ENCODE measurements at places on chromosomes 1 and 21.

- DNase-seq: peak; percentile 24
These were observed 127.3 kb upstream of the ADGRL4 start for GRCh38 chr1:79133774-79134364.

- DNase-seq: no peak
These were observed 43.1 kb upstream of the SGIP1 start for GRCh38 chr1:66490816-66491215.

DNA sequence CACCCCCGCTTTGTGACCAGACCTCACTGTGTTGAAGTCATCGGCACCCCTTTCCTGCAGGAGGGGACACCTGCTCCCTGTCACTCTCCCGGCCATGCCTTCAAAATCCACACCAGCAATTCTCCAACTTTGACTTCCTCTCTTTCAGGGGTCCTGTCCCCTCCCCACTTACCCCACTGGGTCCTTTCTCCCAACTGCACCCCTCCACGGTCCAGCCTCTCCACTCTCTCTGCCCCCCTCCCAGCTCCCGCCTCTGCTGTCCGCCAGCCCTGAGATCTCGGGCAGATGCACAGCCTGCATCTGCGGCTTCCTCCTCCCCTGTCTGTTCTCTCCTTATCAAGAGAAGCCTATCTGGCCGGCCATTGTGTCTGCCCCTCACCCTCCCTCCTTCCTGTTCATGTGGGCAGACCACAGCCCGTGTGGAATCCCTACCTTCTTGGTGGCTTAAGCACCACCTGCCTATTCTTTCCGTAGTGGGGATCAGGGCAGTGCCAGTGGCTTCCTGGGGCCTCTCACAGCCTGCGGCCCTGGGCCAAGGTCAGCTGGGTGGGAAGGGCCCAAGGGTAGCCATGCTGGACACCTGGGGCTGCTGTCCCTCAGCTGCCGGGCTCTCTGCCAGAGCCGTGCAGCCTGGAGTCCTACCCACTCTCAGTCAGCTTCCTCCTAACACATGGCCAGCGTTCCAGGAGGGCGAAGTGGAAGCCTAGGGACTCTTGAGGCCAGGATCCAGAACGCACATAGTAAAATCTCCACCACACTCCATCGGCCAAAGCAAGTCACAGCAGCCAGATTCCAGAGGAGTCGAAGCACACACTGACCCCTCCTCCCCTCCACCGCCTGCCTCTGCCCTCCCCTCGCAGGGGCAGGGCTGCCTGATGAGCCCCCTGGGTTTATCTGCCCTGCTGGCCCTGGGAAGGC is 5.1 kb upstream of the HES4 start:
- DNase-seq: peak; percentile 85

GRCh38 chr1:59979666-59980065 is 53.1 kb upstream of the CYP2J2 start:
- DNase-seq: no peak

- DNase-seq: no peak
These were observed 2.3 kb downstream of the TMEM61 start for GRCh38 chr1:54982739-54983138.

DNA sequence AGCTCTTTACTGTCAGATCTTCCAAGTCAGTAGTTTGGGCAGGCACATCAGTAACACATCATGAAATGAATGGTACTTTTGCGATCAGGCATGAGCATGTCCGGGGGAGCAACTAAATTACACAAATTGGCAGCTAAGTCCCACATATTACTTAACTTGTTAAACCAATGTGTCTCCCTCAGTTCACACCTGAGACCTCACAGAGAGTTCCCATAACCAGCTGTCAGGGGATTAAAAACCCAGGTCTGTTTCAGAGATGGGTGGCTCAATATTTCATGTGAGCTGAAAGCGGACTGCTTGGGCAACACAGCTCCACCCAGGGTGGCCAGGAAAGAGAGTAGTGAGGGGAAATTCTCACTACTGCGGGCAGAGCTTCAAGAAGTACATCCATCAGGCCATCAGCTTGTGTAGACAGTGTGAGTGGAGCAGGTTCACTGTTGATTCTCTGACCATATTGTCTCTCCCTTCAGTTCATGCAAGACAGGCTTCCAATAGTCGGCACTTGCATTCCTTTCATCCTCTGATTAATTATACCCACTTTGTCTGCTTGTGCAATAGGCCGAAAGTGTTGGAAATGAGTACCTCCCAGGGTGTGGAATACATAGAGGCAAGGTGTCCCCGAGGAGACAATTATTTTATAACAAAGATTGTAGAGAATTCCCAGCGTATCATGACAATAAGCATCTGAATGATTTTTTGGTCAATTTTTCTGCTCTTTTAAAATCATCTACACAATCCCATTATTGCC is 139.9 kb downstream of the PTGER3 start:
- no peak for DNase-seq

- no peak for DNase-seq
These were observed 149.2 kb downstream of the RASAL2 start for GRCh38 chr1:178243119-178243518.

- DNase-seq: no peak
These were observed 25.9 kb downstream of the RUNX3 start for GRCh38 chr1:24903955-24904730.

- no peak for DNase-seq
These were observed 53.0 kb downstream of the TBX19 start for GRCh38 chr1:168333562-168334276.

DNA sequence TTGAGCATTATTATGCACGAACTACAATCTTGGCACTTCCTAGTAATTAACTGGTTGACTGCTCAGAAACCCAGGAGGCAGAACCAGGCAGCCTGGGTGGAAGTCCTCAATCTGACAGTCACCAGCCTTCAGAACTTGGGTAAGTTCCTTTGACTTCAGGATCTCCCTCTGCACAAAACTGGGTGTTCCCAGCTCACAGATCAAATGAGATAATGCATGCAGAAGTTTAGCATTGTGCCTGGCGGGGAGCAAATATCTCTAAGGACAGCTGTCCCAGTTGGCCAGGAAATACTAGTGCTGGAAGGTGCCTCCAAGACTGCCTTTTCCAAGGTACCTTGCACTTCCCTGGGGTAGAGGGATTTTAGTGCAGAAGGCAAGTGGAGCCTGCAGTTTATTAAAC is 294.8 kb downstream of the PCP4 start:
- no peak for DNase-seq

DNA sequence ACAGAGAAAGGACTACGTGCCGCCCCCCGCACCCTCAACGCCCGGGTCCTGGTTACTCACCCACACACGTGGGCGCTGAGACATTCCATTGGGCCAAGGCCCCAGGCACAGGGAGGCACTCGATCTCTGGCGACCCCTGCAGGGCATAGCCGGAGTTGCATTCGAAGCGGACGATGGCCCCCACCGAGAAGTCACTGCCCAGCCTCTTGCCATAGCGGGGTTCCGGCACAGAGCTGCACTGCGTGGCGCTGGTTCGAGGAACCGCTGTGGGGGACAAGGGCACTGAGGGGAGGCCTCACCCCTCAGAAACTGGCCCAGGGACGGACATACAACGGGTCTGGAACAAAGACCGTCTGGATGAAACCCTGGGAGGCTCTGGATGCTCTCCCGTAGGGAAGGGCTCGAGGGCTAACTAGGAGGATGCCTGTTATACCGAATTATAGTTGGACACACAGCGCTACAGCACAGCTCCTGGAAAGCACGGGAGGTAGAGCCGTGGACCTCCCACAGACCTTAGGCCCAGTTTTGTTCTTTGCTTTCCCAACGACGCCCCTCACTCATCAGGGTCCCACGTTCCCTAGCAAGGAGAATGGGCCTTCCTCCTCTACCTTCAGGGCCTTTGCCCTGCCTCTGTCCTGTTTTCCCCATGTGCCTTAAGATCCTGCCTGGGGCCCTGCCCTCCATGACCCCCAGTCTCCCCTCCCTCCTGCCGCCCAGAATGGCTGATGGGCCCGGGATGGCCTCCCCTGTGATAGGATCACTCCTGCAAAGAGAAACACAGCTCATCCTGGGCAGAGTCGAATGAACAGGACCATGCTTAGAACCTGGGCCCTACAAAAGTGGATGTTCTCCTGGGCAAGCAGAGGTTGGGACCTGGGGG is 152.8 kb downstream of the ZSCAN20 start:
- DNase-seq: no peak

- peak; percentile 45 for DNase-seq
These were observed at the start of gene MANEAL for GRCh38 chr1:37793773-37794371. Gene MANEAL, plus strand, starts transcription at chr1:37793847. Its CDS starts 336 bp downstream, at chr1:37794183.

DNA sequence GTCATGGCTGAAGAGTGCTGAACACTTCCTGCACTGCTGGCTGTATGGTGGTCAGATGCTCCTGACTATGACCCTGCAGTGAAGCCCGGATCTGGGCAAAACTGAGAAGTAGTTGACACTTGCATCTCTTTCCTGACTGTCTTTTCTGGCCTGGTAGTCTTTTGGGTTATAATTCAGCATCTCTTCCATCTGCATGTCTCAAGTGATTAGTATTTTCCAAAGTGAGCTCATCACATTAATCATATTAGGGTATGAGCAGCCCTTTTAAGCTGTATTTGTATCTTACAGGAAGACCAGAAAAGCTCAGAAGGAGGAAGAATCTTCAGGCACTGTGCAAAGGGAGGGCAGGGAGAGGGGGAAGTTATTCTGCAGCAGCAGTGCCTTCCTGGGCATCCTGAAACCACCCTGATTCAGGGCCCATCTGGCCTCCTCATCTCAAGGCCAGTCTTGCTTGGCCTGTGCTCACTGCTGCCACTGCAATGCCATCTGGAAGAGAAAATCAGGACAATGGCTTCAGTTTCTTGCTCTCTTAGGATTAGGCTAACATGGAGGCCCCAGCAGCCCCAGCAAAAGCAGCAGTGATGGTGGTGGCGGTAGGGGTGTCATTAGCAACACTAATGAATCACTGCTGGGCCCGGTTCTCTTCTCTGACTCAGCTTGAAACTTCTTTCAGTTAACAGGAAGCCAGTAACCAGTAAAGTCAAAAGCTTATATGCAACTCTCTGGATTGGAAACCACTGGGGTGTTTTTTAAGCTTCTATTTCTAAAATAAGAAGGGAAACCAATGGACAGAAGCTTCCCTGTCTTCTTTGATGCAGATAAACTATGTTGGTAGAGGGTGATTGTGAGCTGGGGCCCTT is 63.3 kb upstream of the WDR26 start:
- peak; percentile 94 for DNase-seq

DNA sequence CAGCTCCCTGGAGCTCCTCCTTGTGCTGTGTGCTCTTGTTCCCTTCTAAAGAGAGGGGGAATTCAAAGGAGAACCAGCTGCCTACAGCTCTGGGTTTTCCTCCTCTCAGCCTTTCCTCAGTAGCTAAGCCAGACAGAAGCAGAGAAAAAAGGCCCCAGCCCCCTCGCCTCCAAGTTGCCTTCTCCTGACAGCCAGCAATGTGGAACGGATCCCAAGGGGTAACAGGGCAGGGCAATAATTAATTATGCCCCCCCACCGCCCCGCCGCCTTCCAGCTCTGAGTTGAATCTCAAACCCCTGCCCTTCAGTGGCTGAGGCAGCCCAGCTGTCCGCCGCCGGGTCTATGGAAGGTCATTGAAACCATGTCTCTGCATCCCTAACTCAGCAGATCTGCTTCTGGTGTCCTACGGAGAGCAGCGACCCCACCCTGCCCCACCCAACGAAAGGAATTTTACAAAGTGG is 69.0 kb upstream of the GOLT1A start:
- DNase-seq: no peak

GRCh38 chr1:7717748-7718368 is 53.2 kb upstream of the VAMP3 start:
- DNase-seq: no peak

DNA sequence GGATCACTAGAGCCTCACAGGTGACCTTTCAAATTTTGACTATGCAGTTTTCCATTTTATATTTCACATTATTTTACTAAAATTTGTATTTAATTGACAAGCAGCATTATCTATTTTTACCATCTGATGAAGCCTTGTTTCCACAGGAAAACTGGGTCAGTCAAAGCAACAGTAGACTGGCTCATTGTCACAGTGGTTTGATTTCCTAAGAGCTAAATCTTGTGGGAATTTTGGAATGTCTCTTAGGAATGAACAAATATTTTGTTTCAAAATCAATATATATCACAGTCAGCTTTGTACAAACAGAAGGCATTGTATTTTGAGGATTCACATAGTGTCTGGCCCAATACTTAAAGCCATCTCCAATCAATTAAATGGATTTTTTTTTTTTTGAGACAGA is 152.6 kb upstream of the RNPC3 start:
- DNase-seq: no peak

GRCh38 chr1:181413195-181413815 is 70.0 kb upstream of the CACNA1E start:
- DNase-seq: no peak

DNA sequence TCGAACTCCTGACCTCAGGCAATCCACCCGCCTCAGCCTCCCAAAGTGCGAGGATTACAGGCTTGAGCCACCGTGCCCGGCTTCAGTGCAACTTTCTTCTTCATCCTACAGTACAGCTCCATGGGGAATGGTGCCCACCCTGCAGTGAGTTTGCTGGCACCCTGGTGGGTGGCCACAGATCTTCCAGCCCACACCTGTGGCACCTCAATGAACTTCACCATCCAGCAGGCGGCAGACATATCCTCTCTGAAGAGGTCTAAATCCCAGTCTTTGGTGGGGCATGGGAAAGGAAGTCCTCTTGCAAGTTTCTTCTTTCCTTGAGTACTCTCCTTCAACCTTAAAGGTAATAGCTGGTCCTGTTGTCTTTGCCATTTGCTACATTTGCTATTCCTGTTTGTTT is 18.1 kb upstream of the ZBTB8A start:
- DNase-seq: peak; percentile 27

GRCh38 chr1:13514821-13515220 is 1.0 kb upstream of the LRRC38 start:
- no peak for DNase-seq

DNA sequence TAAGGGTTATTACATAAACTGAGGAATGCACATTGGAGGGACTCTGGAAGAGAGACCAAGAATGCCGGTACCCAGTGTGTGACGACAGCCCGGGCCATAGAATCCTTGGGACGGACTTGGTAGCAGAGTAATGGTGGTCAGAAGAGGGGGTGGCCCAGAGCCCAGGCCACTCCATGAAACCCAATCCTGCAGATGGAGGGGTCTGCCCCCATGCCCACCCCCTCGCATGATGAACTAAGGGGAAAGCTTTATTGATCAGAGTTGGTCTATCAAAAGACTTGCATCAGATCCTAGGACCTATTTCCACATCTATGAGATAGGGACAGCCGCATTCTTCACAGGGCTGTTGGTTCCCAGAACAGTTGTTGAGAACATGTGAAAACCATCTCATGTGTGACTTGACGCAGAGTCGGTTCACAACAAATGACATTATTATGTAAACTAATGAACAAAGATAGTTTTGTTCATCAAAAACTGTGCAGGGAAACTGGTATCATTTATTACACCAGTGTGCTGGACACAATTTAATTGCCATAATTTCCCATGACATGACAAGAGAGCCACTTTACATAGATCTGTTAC is 21.5 kb upstream of the SDC3 start:
- no peak for DNase-seq

GRCh38 chr1:223016890-223017289 is 126.2 kb downstream of the TLR5 start:
- no peak for DNase-seq
